ENCODE measurements at places on chromosomes 11 and 22.

DNA sequence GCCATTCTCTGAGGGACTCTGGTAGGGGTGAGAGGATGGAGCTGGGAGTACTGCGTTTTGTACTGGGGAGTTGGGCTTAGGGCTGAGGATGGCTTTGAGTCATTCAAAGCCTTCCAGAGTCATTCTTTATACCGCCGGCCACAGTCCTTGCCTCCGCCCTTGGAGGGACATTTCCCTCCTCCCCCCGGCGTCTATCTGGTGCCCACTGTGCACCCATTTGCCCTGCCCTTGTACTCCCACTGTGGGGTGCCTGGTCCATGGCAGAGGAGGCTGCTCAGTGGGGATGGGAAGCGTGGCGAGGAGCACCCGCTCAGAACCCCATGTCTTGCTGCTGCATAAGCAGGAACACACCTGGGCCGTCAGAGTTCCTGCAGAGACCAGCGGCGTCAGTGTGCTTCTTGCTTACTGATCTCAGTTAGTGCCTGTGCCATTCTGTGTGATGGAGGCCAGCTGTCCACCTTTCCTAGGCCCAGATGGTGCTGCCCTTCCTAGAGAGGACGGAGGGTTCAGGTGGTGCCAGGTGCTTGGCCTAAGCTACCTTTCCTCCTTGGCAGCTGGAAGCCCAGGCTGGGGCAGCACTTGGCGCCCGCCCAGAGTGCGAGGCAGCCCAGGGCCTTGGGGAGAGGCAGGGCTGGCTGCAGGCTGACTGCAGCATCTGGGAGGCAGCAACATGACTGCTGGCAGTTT is 23.3 kb upstream of the TMEM191C start:
- no peak for DNase-seq

- no peak for DNase-seq
These were observed 9.2 kb downstream of the FBLN1 start for GRCh38 chr22:45511847-45512261.

DNA sequence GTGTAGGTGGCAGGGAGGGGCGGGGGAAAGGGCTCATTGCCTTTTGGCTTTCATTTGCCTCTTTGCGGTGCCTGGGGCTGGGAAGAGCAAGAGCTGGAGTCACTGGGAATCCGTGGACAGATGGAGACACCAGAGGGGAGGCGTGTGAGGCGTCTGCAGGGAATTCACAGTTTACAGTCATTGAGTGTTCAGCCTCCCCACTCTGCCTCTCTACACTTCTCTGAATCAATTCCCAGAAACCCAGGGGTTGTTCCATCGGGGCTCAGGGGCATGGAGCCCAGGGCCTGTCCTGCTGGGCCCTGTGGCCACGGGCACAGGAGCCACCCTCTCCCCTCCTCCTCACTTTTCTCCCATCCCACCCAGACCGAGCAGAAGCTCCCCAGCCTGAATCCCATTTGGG is 160.5 kb upstream of the NAV2 start:
- DNase-seq = no peak

DNA sequence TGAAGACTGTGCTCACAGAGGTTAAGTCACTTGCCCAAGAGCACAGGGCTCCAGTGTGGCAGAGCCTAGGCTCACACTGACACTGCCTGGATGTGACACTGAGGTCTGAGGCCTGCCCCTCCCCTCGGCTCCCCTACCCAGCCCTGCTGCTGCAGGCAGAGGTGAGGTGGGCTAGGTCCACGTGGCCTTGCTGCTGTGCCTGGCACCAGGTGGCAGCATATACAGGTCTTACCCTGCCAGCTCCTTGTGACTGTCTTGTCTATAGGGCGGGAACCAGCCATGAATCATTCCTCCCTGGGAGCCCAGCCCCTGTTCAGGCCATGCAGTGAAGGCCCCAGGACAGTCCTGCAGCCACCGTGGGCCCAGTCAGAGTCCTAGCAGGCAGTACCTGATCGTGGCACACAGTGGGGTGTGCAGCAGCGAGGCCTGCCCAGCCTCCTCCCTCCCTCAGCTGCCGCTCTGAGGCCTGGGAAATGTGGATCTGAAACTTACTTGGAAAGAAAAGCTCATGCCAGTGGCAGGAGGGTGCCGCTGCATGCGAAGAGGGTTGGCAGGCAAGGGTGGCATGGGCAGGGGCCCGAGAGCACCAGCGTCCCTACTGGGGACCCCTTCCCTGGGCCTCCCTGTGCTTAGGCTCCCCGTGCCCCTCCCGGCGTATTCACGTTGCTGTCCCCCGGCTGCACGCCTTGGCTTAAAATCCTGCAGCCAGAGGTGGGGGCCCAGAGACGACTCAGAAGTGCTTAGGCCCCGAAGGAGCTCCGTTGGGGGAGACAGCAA is 1.2 kb upstream of the CERK start:
- peak; percentile 70 for DNase-seq

DNA sequence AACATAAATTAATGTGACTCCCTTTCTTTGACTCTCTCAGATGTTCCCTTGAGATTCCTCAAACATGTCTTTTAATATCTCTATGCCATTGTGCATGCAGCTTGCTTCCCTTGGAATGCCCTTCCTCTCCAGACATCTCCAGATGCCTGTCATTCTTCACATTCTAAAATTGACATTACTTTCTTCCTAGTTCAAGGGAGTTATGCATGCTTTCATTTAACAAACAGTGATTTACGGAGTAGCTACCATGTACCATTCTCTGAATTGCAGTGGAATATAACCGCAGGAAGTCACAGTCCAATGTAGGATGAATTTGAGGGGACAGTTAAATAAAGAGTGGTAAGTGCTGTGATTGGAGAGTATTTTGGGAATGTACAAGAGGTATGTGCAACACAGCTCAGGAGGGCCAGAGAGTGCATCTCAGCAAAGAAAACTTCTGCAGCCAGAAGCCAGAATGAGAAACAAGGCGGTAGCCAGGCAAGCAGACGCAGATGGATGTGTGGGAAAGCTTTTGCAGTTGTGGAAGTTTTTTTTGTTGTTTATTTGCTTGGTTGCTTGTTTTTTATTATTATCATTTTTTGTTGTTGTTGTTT is 18.7 kb downstream of the MMP10 start:
- no peak for DNase-seq

- DNase-seq = no peak
These were observed 413.4 kb downstream of the SOX6 start for GRCh38 chr11:15942936-15943335.

DNA sequence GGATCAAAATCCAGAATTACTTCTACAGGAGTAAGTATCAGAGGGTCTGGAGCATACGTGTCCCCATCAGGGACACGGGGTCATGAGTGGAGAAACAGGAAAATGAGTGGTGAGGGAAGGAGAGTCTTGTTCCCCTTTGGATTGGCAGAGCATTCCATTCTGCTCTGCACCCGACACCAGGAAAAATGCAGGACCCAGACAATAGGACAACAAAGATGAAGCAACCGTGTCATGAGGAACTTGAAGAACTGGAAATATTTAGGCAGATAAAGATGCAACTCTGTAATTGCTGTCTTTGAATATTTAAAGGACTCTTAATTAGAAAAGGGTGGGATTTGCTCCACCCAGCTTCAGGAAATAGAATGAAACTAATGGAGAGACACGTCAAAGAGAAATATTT is 89.0 kb upstream of the BLID start:
- DNase-seq = no peak

DNA sequence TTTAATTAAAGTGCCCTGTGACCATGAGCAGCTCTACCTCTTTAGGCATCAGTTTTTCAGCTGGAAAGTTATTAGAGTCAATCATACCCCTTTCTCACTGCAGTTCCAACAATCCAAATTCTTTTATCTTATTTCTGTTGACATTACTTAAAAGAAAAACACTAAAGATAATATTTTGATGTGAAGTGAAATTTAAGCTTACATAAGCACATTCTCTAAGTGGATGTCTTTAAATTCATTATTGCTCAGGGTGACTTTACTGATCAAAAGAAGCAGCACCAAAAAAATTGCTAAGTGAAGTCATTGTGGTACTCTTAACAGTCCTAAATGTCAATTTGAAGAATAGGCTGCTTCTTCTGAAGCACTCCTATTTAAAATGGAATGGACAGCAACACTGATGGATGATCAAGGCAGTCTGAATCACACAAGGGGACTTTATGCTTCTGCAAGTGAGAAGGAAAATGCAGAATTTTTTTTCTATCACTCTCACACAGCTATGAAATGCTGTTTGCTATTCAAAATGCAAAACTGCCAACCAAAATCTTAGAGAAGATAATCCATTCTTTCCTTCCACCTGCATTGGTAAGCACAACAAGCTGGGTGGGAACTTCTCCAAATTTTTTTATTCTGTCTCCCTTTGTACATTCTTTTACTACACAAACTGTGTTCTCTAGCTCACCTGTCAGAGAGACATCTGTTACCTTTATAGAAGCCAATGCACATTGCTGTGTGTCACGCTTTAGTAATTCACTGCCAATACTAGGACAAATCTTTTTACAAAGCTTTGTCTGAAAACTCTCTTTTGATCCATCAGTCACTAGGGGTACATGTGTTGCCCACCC is 179.9 kb downstream of the GRIA4 start:
- no peak for DNase-seq

DNA sequence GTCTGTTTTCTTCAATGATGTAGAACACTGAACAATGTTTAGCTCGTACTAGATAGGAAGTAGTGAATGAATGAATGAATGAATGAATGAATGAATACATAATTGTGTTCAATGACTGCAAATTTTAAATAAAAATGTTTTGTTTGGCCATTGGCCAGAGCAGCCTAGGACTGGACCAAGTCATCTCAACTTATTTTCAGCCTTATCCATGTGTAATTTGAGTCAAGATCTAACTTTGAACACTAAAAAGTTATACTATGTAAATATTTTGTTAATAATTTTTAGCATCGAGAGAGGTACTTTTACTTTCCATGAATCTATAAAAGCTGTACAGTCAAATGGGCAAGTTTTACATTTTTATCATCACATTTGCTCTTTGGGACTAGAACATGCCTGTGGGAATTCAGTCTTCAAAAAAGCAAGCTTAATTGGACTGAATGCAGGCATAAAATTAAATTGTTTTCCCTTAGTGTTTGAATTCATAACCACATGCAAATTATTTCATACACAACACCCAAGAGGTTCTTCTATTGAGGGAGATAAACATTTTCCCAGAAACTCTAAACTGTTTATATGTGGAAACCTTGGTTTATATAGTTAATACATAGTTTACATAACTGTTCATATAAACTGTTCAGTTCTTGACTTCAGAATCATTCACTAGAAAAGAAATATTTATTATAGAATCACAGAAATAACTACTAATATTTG is 222.1 kb upstream of the ANO3 start:
- DNase-seq = no peak

GRCh38 chr11:122189229-122189628 is 73.2 kb upstream of the BLID start:
- DNase-seq = no peak

- DNase-seq = no peak
These were observed 5.2 kb downstream of the XBP1 start for GRCh38 chr22:28795071-28795693.

- no peak for DNase-seq
These were observed 61.0 kb upstream of the SORL1-AS1 start for GRCh38 chr11:121513807-121514206.

DNA sequence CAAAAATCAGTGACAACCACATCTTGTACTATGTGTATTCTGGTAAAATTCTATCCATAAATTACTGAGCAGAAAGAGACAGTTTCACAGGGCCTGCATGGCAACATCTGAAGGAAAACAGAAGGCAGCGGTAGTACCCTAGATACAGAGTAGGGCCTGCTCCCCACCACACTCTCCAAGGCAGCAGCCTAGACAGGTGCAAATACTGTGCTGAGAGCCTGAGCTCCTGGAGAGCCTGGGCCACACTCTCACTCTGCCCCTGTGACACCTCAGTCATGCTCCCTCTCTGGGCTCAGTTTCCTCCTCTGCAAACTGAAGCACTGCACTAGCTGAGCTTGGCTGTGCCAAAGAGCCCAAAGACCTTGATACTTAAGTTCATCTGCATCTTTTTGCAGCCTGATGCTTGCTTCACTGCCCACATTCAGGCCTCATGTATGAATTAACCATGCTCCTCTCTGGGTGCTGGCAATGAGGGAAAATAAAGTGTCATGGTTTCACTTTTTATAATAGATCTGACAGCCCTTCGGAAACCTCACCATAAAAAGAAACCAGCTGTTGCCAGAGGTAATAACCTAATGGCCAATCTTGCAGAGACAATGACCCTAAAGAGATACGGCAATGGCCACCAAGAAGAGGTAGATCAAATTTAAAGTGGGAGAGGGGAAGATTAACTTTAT is 104.7 kb downstream of the PLEKHA7 start:
- no peak for DNase-seq

DNA sequence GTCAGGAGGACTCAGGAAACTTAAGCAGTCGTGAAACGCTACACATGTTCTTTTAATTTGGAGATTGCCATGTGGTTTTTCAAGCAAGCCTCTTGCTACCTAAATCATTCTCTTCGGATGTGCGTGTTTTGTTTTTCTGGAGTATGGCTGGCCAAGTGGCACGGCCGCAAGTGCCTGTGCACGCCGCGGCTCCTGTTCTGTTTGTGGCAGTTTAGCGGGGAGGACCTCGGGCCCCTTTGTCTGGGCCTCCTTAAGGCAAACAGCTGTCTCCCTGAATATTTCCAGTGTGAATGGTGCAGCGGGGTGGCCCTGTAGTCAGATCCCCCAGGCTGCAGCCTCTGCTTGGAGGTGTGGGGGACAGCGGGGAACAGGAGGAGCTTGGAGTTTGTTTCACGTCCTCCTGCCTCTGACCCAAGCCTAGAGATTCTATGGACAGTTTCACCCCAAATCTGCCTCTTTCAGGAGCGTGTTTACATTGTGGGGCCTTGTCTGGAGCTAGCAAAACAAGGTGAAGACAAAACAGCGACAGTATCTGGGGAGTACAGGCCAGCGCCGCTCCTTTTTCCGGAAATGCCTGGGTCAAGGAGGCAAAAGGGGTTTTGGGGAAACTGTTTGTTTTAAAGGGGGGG is 1.3 kb downstream of the LRP5 start:
- no peak for DNase-seq

DNA sequence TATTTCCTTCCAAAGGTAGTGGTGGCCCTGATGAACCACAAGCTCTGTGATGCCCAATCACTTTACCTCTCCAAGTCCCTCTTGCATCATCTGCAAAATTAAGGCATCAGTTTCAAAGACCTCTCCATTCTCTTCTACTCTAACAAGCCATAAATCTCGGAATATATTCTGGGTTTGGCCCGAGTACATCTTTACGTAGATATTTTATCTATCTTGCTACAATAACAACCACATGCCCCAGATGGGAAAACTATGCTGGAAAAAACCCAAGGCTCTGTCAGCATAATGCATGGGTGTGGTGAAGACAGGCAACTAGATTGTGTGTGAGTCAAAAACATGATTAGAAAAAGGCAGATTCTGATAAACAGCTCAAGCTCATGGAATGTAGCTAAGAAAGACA is 228.2 kb upstream of the BLID start:
- no peak for DNase-seq

DNA sequence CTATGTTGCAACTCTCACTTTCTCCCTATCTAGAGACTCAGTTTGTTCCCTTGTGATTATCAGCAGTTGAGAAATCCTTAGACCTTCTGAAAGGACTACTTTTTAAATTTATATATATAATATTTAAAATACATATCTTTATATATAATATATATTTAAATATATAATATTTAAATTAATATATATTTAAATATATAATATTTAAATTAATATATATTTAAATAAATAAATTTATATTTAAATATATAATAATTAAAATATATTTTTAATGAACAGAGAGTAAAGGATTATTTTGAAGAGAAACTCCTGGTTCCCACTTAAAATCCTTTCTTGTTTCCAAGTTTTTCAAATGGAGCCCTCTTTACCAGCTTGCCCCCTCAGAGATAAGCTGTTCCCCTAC is 83.7 kb upstream of the TRIM77 start:
- no peak for DNase-seq
